ENCODE measurements at places on chromosomes 13 and 19.

- DNase-seq: no peak
Observed at GRCh38 chr13:110266983-110267382, 40.0 kb downstream of the COL4A1 start.

- DNase-seq: peak; percentile 75
Observed at GRCh38 chr13:20125129-20125782, 35.6 kb downstream of the GJA3 start.

- no peak for DNase-seq
Observed at GRCh38 chr13:70051531-70051930, 56.1 kb upstream of the ATXN8OS start.

- DNase-seq: no peak
Observed at GRCh38 chr13:51311957-51312520, 27.5 kb upstream of the SERPINE3 start.

DNA sequence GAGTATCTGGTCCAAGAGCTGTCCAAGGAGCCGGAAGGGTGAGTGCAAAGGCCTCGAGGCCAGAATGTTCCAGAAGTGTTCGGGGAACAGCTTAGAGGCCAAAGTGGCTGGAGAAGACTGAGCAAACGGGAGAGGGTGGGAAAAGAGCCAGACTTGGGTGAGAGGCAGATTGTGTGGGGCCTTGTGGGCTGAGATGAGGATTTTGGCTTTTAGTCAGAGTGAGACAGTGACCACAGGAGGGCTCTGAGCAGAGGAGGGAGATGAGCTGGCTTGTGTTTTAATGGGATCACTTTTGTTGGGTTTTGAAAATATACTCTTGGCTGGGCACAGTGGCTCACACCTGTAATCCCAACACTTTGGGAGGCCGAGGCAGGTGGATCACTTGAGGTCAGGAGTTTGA, 5.6 kb downstream of the NANOS2 start:
- DNase-seq: peak; percentile 43

DNA sequence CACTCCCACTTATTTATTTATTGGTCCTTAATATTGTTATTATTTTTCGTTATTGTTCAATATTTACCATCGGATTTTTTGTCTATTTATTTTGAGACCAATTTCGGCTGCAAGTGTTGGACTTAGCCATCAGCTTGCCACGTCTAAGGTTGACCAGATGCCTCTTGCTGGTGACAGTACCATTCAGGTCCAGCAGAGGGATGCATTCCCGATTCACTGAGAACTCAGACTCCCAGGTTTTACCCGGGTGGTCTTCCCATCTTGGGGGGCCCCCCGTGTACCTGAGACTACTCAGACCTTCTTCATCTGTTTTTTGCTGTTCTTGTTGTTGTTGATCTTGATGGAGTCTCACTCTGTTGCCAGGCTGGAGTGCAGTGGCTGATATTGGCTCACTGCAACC, 1435.2 kb downstream of the UQCRFS1 start:
- no peak for DNase-seq

DNA sequence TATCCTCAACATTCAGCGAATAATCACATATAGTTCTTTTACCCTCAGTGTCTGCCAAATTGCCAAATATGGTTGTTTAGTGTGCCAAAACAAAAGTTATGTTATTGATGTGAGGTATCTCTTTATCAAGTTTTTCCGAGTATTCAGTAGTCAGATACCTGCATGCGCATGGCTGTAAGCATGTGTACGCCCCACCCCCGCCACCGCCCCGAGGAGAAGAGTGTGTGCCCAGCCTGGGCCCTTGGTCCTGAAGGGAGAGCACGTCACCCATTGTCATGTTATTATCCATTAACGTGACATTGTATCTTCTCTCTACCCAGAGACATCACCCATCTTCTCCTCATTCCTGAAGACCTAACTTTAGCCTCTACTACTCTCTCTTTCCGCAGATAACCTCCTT, 147.0 kb downstream of the SHISA2 start:
- no peak for DNase-seq

GRCh38 chr19:12513531-12514061, 29.0 kb upstream of the ZNF709 start:
- DNase-seq: no peak

GRCh38 chr19:38554676-38555141, 63.0 kb downstream of the MAP4K1 start:
- no peak for DNase-seq

- no peak for DNase-seq
Observed at GRCh38 chr13:90094357-90094756, 1253.1 kb upstream of the MIR17HG start.

GRCh38 chr13:113562085-113562749, 22.3 kb upstream of the TFDP1 start:
- peak; percentile 54 for DNase-seq

DNA sequence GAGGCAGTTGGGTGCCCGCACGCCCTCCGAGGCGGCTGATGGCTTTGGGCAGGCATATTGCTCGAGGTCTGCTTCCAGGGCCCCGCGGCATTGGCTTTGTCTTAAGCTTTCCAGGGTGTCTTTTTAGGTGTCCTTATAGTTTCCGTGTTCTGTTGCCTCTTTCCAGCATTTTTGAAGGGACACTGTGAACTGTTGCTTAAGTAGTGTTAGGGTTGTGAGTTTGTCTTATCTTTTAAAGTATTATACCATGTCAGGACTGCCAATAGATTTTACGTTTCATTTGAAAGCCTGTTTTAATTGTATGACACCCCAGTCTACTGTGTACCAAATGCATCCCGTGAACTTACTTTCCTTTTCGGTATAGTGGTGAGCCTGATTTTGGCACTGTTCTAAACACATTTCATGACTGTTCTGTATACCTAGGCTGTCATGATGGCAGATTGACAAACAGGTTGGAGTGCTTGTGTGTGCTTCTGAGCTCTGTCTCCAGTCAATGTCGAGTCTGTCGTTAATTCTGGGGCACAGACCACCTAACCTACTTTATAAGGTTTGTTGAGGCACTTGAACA, 656 bp downstream of the PCCA start:
- peak; percentile 21 for DNase-seq

DNA sequence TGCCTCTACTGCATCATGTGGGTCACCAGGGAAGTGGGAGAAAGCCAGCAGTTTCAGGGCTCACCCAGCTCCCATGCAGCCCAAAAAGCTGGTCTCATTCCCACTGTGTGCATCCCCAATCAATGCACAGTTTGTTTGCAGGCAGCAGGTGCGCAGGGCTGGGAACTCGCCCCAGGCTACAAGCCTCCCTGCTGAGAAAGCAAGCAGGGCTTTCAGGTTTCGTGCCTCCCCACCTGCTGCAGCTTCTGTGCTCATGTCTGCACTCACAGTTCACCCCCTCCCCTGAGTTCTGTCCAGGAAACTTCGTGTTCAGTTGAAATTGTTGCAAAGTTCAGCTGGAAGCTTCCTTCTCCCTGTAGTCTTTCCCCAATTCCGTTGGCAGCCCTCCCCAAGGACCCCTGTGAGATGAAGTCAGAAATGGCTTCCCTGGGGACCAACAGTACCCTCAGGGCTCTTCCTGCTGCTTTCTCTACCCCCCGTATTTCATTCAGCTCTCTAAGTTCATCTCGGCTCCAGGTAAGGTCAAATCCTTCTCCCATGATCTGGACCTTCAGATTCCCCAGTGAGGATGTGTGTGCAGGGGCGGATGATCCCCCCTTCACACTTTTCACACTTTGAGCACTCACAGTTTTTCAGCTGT, 10.3 kb upstream of the KLK3 start:
- no peak for DNase-seq

DNA sequence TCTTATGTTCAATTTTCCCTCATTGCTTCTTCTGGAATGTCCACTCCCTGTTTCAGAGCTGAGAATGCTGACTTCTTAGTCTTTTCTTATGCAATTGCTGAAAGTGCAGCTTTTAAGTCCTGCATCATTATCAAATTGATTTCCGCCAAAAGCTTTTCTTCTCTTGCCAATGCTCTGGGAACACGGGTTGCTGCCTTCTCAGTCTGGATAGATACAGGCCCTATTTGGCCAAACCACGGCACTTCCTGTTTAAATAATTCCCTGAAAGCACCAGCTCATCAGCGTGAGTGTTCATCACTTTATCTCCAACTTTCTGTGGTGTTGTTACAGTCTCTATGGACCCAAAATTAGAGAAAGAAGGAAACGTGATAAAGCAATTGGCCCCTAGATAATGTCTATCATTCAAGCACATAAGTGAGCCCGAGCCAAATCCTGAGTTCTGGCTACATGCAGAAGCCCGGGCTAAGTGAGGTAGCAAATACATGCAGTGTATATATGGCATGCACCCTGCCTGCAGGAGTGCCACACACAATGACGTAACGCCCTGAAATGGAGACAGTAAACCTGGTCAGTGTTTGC, 85.7 kb downstream of the CYSLTR2 start:
- no peak for DNase-seq

GRCh38 chr13:24275041-24275440, 34.3 kb upstream of the C1QTNF9 start:
- DNase-seq: peak; percentile 24

- DNase-seq: no peak
Observed at GRCh38 chr13:109160357-109160756, 530.9 kb downstream of the MYO16 start.

- peak; percentile 0 for DNase-seq
Observed at GRCh38 chr19:22532388-22533300, 101.5 kb upstream of the ZNF492 start.

DNA sequence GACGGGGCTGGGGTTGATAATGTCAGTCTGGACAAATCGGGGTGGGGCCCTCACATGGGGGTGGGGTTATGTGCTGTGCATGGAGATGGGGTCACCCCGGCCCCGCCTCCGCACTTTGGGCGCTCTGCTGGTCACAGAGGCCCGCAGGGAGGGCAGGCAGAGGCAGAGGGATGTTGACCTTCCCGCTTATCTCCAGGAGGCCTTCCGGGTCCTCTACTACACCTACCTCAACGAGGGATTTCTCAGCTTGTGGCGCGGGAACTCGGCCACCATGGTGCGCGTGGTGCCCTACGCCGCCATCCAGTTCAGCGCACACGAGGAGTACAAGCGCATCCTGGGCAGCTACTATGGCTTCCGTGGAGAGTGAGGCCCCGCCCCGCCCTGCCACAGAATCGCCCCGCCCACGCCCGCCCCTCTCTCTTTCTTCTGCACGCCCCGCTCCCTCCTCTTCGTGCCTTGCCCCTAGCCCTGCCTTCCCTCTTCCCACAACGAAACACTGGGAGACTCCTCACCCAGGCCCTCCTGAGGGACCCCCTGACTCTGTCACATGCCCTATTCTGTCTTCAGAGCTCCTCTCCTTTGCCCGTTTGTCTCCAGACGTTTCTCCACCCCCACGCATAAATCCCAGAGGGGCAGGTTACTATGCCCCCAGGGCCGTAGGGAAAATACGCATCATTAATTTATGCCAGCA, 32.8 kb downstream of the TMEM161A start:
- DNase-seq: no peak

DNA sequence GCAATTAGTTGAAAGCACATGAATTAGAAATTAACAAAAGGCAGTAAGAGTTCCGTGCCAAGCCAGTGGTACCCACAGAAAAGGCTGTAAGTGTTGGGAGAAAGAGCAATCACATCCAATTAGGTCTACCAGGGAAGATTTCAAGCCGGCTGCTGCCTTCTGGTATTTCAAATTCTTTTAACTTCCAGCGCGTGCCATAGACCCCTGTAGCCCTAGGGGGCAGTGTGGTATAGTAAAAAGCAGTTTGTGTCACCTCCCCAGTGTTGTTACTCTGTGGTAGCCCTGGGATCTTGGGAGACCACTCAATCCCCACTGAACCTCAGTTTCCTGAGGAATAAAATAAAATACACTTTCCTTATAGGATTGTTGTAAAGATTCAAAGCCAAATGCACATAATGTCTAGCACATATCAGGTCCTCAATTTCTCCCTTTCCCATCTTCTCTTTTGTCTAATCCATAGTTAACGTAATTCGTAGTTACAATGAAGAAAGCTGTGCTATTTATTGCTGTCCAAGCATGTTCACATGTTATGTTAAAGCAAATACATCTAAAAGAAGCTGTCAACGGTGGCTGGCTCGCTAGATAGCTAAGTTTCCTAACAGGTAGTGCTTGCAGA, 230.2 kb downstream of the TDRD3 start:
- peak; percentile 21 for DNase-seq

GRCh38 chr19:8025316-8025715, 19.9 kb upstream of the ELAVL1 start:
- no peak for DNase-seq

GRCh38 chr19:17091758-17092333, 16.3 kb downstream of the MYO9B start:
- DNase-seq: no peak

DNA sequence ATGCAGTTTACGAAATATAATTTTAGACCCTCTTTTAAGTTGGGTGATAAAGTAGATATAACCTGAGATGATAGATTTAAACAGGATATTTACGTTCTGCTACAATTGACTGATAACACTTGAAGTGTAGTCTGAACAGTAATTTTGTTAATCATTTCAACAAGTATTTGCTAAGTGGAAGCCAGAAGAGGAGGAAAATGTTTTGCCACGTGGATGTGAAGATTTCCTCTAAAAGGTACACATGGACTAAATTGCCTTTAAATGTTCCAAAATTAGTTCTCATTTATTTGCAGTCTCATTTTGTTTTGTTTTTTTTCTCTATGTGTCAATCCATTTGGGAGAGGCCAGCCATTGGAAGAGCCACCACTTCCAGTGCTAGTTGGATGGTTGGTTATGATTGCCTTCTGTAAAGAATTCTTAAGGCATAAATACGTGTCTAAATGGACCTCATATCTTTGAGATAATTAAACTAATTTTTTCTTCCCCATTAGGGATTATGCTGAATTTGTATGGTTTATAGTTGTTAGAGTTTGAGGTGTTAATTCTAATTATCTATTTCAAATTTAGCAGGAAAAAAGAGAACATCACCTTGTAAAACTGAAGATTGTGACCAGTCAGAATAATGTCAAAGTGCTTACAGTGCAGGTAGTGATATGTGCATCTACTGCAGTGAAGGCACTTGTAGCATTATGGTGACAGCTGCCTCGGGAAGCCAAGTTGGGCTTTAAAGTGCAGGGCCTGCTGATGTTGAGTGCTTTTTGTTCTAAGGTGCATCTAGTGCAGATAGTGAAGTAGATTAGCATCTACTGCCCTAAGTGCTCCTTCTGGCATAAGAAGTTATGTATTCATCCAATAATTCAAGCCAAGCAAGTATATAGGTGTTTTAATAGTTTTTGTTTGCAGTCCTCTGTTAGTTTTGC, 2.8 kb downstream of the MIR17HG start:
- DNase-seq: no peak

DNA sequence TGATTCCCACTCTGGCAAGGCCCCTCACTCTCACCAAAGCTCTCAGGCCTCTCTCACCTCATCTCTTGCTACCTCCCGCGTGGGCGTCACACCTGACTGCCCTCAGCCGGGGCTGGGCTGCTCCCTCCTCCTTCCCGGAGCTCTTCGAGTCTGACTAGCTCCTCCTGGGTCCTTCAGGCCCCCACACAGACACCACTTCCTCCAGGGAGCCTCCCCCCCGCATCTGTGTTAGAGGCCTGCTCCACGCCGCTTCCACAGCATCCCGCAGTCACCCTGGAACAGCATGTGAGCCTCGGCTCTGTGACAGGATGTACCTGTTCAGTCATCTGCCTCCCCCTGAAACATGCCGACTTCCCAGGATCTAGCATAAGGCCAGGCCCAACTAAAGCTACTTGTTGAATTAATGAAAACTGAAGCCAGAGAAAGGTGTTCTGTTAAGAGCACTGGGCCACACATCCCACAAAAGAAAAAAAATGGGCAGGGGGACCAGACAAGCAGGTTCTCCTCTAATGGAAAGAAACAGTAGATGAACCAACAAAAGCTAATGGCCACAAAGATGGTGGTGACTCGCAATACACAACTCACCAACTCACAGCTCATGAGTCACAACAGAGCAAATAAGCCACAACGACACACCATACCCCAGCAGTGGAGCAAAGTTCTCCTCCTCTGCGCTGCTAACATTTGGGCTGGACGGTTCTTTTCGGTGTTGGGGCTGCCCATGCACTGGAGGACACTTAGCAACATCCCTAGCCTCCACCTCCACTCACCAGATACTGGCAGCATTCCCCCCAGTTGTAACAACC, 3.0 kb downstream of the PPP6R1 start:
- DNase-seq: peak; percentile 50

Measured in LHCN-M2 (cell line).